ENCODE measurements at places on chromosomes 4 and X.

DNA sequence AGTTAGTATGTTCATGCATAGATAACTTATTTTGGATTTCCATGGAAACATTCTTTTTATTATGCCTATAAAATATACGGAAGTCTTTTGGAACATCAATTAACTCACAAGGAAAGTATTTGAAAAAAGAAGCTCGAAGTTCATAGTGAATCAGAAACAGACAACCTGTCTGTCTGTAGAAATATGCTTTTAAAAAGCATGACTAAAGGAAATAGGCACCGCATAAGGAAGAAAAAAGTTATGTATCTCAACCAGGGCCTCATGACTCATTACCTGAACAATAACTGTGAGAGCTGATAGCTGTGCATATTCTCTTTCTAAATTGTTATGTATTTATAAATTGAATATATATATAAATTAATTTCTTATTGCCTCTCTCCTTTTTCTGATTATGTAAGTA is 324.1 kb downstream of the TLL1 start:
- no peak for DNase-seq

- no peak for DNase-seq
These were observed 132.0 kb upstream of the HDX start for GRCh38 chrX:84634201-84634782.

- no peak for DNase-seq
These were observed 116.7 kb downstream of the TMA16 start for GRCh38 chr4:163611182-163611581.

DNA sequence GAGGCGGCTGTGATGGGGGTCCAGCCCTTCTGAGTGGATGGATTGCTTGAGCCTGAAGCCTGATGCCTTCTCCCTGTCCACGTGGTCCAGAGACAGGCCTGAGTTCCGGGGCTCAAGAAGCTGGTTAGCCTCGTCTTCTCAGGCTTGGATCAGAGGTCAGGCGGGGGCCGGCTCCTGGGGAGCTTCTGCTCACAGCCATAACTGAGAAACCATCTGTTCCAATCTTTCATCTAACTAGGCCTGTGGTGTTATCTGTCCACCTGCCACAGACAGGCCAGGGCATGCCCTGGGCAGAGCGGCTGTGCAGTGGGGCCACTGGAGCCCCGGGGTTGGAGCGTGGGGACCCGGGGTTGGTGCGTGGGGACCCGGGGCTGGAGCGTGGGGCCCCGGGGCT is 63.1 kb downstream of the SORCS2 start:
- no peak for DNase-seq

DNA sequence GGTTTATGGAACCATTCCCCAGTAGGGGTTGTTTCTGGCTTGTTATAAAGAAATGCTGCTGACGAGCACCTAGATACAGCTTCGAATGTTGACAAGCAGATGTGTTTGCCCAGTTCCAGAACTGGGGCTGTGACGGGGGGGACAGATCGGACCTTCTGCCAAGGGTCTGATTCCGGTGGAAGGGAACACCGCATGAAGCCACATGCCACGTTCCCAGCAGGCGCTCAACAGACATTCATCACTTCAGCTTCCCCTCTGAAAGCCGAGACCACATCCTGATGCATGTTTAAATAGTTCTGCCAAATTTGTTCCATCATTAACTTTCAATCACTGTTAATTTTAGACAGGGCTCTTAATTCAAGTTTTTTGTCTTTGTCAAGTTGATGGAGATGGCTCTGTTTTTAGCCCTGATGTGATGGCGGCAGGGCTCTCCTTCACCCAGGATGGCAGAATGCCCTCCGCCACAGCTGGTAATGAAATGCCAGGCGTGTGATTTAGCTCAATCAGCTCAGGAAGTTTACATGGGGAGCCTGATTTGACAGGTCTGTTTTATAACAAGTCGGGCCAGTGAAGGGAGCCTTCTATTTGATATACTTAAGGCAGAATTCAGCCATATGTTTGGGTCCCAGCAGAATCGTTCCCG is 57.4 kb downstream of the PSAPL1 start:
- DNase-seq: no peak

DNA sequence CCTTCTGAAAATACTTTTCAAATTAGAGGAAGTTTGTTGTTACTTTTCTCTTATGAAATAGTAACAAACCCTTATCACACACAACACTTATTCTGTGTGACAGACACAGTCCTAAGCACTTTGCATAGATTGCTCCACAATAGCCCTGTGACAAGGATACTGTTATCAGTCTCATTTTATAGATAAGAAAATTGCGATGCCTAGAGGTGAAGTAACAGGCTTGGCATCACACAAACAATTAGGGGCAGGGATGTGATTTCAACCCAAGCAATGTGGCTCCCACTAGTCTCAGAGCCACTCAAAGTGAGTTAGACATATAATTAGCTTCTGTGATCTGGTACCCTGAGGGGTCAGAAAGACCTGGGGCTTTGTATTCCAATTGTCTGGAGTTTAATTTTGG is 339.9 kb downstream of the FBXO8 start:
- no peak for DNase-seq

DNA sequence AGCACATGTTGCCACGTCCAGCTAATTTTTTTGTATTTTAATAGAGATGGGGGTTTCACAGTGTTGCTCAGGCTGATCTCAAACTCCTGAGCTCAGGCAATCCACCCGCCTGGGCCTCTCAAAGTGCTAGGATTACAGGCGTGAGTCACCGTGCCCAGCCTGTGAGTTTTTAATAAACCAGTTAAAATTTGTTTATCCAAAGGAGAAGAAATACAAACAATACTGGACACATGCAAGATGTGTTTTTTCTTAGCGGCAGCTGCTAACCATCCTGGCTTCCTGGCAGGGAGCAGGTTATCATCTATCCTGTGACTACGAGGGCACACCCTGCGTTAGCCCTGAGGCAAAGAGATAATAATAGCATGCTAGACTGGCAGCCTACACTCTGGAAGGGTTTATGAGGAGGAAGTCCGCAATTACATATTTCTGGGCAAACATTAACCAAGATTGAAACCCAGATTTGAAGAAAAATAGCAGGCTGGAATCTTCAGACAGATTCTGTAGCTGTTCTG is 191.4 kb downstream of the SPRY1 start:
- DNase-seq: no peak

DNA sequence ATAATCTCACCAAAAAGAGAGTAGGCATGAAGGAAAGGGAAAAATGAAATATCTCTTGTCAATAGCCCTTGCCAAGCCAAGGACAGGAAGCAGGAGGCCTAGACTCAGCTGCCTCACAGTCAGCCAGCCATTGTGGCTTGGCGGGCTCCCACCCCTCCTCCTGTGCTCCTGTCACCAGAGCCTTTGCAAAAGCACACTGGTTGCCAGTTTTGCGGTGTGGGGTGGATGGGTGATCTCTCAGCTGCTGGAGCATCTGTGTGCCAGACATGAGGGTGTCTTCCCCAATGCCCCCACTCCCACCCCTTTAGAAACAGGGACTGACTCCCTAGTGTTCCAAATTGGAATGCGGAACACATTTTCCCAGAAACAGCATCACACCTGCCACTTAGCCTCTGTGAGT is 26.1 kb downstream of the ARHGEF6 start:
- no peak for DNase-seq

DNA sequence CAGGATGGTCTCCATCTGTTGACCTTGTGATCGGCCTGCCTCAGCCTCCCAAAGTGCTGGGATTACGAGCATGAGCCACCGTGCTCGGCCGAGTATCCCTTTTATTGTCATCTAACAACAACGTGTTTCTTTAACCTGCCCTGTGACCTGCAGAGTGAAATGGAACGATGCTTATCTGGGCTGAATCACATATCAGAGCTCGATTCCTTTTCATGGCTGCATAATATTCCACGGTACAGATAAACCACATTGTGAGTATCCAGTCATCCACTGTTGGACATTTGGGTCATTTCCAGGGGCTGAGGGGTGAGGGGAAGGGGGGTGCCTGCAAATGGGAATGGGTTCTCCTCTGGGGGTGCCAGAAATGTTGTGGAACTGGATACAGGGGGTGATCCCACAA is 260.0 kb downstream of the ASMT start:
- no peak for DNase-seq

DNA sequence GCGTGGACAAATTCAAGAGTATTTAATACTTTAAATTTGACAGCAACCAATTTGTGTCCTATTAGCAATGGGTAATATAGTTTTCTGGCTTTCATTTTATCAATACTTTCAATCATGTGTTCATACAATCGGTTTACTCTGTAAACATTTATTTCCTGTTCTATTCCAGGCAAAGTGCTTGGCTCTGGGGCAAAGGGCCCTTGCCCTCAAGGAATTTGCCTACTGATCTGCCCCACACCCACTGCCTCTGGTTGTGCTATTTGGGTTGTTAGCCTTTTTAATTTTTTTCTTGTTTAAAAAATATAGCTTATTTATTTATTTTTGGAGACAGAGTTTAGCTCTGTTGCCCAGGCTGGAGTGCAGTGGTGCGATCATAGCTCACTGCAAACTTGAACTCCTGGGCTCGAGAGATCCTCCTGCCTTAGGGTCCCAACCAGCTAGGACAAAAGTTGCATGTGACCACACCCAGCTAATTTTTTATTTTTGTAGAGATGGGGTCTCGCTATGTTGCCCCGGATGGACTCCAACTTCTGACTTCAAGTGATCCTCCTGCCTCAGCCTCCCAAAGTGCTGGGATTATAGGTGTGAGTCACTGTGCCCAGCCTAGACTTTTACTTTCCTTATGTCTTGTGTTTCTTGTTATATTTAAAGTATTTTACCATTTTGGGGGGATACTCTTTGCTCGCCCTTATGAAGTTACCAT is 30.7 kb upstream of the CBR4 start:
- DNase-seq: no peak

GRCh38 chrX:155745792-155746191 is 133.0 kb upstream of the TMLHE start:
- DNase-seq: no peak

DNA sequence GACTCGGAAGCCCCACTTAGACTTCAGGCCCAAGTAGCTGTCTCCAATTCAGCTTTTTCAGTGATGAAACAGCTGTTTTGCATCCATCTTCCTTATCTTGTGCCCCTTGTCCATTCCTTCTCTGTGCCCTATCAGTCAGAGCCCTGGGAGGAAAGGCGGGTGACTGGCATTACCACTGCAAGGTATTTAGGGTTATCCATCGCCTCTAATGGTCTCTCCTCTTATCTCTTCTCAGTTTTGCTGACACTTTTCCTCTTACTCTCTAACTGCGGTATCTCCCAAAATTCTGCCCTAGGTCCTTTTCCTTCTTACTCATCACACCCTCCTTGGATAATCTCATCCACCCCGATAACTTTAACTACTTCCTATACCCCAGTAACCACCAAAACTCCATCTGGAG is 13.7 kb downstream of the GAB3 start:
- no peak for DNase-seq
